ENCODE measurements at places on chromosomes 5 and 9. TPM values are rescaled to one million over a fixed set of nuclear protein-coding genes. Genes with fewer than 3 reads are reported as not detected.
A peak's percentile ranks its signal among the peaks of the same experiment; 100 is the strongest.

DNA sequence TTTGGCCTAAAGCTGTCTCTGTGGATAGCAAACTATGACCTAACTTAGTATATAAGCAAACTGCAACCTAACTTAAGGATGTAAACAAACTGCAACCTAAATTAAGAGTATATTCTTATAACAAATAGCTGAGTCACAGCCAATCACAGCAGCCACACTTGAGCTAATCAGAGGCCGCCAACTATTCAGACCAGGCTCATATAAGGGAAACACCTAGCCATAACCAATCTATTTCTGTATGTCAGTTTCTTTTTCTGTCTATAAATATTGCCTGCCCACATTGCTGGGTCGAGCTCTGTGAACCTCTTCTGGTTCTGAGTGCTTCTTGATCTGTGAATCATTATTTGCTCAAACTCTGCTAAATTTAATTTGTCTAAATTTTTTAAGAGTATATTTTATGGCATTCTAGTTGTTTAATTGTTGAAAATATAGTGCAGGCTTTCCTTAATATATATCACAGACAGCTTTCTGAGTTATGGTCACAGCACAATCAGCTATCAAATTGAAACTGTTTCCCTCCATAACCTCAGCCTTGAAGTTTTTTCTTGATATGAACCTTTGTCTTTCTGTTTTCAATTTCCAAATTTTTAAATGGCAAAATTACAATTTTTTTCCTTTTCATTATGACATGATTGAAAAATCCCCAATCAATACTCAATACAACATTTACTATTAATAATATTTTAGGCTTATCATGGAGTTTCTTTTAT lies 327.1 kb upstream of the NUDT12 start:
- no peaks in the 10 kb centered on the region for H3K27me3 ChIP-seq
- no peaks in the 10 kb centered on the region for H3K4me1 ChIP-seq
- no peak for DNase-seq
- H3K4me3 ChIP-seq, result no peak overlapping the region

GRCh38 chr5:59484618-59485017 lies 408.9 kb downstream of the PDE4D start:
- no peak overlapping the region for H3K27ac ChIP-seq
- no peak for DNase-seq
- no peaks in the 10 kb centered on the region for H3K36me3 ChIP-seq
- H3K4me3 ChIP-seq, result no peak overlapping the region
- H3K4me1 ChIP-seq, result no peaks in the 10 kb centered on the region
- H3K27me3 ChIP-seq, result no peaks in the 10 kb centered on the region

- H3K27me3 ChIP-seq, result no peaks in the 10 kb centered on the region
- no peak overlapping the region for H3K4me3 ChIP-seq
- no peak overlapping the region for H3K27ac ChIP-seq
- peaks cover 6% of the 10 kb centered on the region for H3K4me1 ChIP-seq
- no peak for DNase-seq
- peaks cover 5% of the 10 kb centered on the region for H3K36me3 ChIP-seq
Observed at GRCh38 chr5:139287890-139288635, 5.5 kb upstream of the MATR3 start.

The PCDHA1 gene
- not detected for total RNA-seq

GRCh38 chr9:89591274-89592212 lies 13.3 kb upstream of the GADD45G start:
- no peak overlapping the region for H3K4me3 ChIP-seq
- H3K27ac ChIP-seq, result no peak overlapping the region
- H3K36me3 ChIP-seq, result no peaks in the 10 kb centered on the region

The SLC9A3 gene
- 2.8 TPM for total RNA-seq

DNA sequence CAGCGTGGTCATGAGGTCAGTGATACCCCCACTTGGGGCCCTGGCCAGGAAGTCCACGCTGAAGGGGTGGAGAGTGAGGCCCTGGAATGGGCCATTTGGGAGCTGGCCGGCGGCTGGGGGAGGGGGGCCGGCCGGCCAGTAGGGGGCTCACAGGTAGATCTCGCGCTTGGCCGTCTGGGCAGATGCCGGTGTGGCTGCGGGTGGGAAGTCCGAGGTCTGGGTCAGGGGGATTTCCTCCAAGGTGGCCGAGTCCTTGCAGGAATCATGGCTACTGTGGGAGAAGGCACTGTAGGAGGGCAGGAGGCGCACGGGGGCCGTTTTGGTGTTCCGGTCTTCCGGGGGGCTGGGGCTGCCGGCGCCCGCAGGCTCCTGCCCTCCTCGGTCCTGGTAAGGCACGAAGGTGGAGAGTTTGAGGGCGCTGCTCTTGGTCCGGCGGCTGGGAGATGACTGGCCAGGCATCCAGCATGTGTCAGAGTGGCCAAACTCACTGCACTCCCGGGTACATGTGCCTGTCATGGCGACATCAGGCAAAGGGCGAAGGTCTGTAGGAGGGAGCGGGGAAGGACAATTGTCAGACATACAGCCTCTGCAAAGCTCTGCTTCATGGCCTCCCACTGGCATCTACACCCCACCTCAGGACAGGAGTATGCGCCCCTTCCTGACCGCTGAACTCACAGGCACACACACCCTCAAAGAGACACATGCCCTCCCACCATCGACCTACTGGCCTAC lies 24.1 kb downstream of the PCDH1 start:
- no peak overlapping the region for H3K27ac ChIP-seq
- peaks cover 2% of the 10 kb centered on the region for H3K4me1 ChIP-seq
- no peaks in the 10 kb centered on the region for H3K36me3 ChIP-seq

The TLE1 gene
- total RNA-seq, result 0.89 TPM

The RETREG1 gene
- 26.6 TPM for total RNA-seq

The CMYA5 gene
- 0.20 TPM for total RNA-seq

The ZNF782 gene
- 14.7 TPM for total RNA-seq

The AGXT2 gene
- total RNA-seq, result not detected

The TRPM6 gene
- total RNA-seq, result not detected

DNA sequence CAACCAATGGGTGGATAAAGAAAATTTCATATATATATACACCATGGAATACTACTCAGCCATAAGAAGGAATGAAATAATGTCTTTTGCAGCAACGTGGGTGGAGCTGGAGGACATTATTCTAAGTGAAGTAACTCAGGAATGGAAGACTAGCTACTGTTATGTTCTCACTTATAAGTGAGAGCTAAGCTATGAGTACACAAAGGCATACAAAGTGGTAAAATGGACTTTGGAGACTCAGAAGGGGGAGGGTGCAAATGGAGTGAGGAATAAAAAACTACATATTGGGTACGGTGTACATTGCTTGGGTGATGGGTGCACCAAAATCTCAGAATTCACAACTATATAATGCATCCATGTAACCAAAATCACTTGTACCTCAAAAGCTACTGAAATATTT lies 67.2 kb upstream of the RUSC2 start:
- no peak overlapping the region for H3K27ac ChIP-seq
- no peak overlapping the region for H3K4me3 ChIP-seq
- no peak for DNase-seq
- H3K36me3 ChIP-seq, result no peaks in the 10 kb centered on the region
- H3K27me3 ChIP-seq, result no peaks in the 10 kb centered on the region
- H3K4me1 ChIP-seq, result no peaks in the 10 kb centered on the region

- no peaks in the 10 kb centered on the region for H3K36me3 ChIP-seq
- no peak overlapping the region for H3K4me3 ChIP-seq
- H3K27me3 ChIP-seq, result peaks cover 72% of the 10 kb centered on the region
- H3K4me1 ChIP-seq, result peaks cover 20% of the 10 kb centered on the region
- DNase-seq, result no peak
Observed at GRCh38 chr5:93586736-93587596, 3.9 kb downstream of the NR2F1 start.

The DMGDH gene
- total RNA-seq, result not detected

DNA sequence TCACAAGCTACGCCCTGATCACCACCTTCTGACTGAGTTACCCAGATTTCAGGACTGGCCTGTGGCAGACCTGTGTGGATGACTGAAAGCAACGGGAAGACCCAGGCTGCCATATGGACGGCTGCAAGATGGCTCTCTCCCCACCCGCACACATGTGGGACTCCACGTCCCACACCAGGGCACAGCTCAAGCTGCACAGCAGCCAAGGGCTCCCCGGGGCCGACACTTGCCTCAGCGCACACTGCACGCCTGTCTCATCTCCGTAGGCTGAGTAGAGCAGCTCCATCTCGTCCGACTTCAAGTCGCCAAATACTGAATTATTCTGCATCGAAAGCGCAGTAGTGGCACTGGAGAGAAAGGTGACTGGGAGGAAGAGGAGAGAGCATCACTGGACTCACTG lies 14.5 kb downstream of the BRD9 start:
- H3K36me3 ChIP-seq, result peaks cover 61% of the 10 kb centered on the region
- no peak overlapping the region for H3K4me3 ChIP-seq
- no peaks in the 10 kb centered on the region for H3K27me3 ChIP-seq
- no peak for DNase-seq
- peaks cover 5% of the 10 kb centered on the region for H3K4me1 ChIP-seq

The PHPT1 gene
- total RNA-seq, result 41.3 TPM

DNA sequence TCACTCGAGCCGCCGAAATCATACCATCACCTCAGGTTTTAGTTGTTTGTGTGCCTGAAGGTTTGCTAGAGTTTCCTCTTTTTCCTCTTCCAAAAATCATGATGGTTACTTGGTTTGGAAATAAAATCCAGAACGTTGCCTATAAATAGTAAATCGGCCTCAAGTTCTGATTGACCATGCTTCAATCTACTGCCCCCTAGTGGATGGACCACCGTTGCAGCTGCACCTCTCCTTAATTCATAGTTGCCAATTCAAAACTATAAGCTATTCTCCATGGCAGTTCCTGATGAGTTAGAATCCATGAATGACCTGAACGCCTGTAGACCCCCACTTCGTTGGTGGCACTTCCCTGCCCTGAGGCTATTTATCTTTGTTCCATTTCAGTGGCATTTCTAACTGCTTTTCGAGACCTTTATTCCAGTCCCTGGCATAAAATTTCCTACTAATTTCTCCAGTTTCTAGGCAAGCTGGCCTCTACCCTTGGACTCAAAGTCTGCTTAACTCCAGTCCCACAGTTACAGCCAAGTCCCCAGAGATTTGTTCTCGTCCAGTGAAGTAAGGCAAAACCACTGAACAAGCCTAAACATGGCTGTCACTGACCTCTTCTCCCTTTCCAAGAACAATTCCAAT lies 422.6 kb downstream of the EFNA5 start:
- H3K4me1 ChIP-seq, result no peaks in the 10 kb centered on the region
- DNase-seq, result no peak
- H3K27ac ChIP-seq, result no peak overlapping the region

GRCh38 chr9:34612788-34613390 lies 992 bp upstream of the RPP25L start:
- peak overlapping the region; percentile 71 for H3K27ac ChIP-seq
- peaks cover 19% of the 10 kb centered on the region for H3K4me1 ChIP-seq
- H3K4me3 ChIP-seq, result peak overlapping the region; percentile 78
- peaks cover 34% of the 10 kb centered on the region for H3K36me3 ChIP-seq

GRCh38 chr5:85651731-85652130 lies 966.0 kb upstream of the COX7C start:
- H3K4me1 ChIP-seq, result no peaks in the 10 kb centered on the region
- H3K4me3 ChIP-seq, result no peak overlapping the region
- no peak overlapping the region for H3K27ac ChIP-seq
- H3K36me3 ChIP-seq, result no peaks in the 10 kb centered on the region
- DNase-seq, result no peak

GRCh38 chr9:75664597-75664996 lies 225.9 kb upstream of the PCSK5 start:
- no peaks in the 10 kb centered on the region for H3K4me1 ChIP-seq
- no peaks in the 10 kb centered on the region for H3K36me3 ChIP-seq
- H3K27ac ChIP-seq, result no peak overlapping the region
- H3K27me3 ChIP-seq, result no peaks in the 10 kb centered on the region

GRCh38 chr9:84003246-84003645 lies 22.6 kb downstream of the RMI1 start:
- H3K36me3 ChIP-seq, result no peaks in the 10 kb centered on the region
- H3K27me3 ChIP-seq, result no peaks in the 10 kb centered on the region
- H3K4me1 ChIP-seq, result peaks cover 10% of the 10 kb centered on the region
- DNase-seq, result no peak

The SPATA9 gene
- total RNA-seq, result not detected

GRCh38 chr9:120381839-120382238 lies 198.1 kb downstream of the CDK5RAP2 start:
- H3K4me1 ChIP-seq, result no peaks in the 10 kb centered on the region
- no peak overlapping the region for H3K4me3 ChIP-seq
- no peak for DNase-seq
- H3K36me3 ChIP-seq, result no peaks in the 10 kb centered on the region
- no peaks in the 10 kb centered on the region for H3K27me3 ChIP-seq

The PTGS1 gene
- total RNA-seq, result 0.49 TPM

GRCh38 chr5:4363045-4363444 lies 767.4 kb downstream of the IRX1 start:
- H3K27ac ChIP-seq, result no peak overlapping the region
- DNase-seq, result no peak
- H3K4me3 ChIP-seq, result no peak overlapping the region
- H3K27me3 ChIP-seq, result no peaks in the 10 kb centered on the region

DNA sequence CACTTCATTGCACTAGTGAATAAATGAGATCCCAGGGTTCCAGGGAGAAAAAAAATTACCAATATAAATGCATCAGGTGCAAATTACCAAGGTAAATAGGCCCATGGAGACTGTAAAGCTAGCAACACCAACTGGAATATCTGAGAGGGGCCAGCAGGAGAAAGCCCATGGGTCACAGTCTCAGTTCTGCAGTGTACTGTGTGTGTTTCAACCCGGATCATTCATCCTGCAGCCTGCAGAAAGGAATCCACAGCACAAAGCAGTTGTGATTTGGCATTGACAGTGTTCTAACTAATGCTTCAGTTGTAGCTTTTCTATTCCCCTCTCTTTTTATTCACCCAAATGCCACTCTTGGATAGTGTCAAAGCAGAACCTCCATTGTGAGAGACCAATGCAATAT lies 171.0 kb downstream of the EFNA5 start:
- H3K4me1 ChIP-seq, result no peaks in the 10 kb centered on the region
- no peak for DNase-seq
- no peak overlapping the region for H3K4me3 ChIP-seq
- no peaks in the 10 kb centered on the region for H3K36me3 ChIP-seq
- no peaks in the 10 kb centered on the region for H3K27me3 ChIP-seq

- H3K27ac ChIP-seq, result no peak overlapping the region
- DNase-seq, result no peak
- no peaks in the 10 kb centered on the region for H3K27me3 ChIP-seq
- no peak overlapping the region for H3K4me3 ChIP-seq
Observed at GRCh38 chr9:72305707-72306106, 59.3 kb downstream of the ZFAND5 start.

DNA sequence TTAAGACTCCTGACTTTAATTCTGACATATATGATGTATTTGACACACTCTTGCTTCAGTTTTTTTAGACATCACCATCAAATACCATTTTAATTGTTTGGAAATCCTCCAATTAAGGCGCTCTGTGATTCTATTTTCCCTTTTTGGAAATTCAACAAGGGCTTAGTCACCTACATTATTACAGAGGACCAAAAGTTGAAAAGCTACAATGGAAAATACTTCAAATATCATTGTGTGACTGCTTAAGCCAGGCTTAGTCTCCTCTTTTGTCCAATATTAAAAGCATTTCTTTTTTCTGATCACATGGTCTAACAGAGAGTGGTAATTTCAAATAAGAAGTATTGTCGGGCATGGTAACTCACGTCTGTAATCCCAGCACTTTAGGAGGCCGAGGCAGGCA lies 160.3 kb downstream of the CEMIP2 start:
- no peaks in the 10 kb centered on the region for H3K36me3 ChIP-seq
- H3K27me3 ChIP-seq, result no peaks in the 10 kb centered on the region
- H3K27ac ChIP-seq, result no peak overlapping the region
- DNase-seq, result no peak
- H3K4me1 ChIP-seq, result no peaks in the 10 kb centered on the region
